ENCODE measurements at places on chromosomes 7 and 10.
A peak's percentile ranks its signal among the peaks of the same experiment; 100 is the strongest.

DNA sequence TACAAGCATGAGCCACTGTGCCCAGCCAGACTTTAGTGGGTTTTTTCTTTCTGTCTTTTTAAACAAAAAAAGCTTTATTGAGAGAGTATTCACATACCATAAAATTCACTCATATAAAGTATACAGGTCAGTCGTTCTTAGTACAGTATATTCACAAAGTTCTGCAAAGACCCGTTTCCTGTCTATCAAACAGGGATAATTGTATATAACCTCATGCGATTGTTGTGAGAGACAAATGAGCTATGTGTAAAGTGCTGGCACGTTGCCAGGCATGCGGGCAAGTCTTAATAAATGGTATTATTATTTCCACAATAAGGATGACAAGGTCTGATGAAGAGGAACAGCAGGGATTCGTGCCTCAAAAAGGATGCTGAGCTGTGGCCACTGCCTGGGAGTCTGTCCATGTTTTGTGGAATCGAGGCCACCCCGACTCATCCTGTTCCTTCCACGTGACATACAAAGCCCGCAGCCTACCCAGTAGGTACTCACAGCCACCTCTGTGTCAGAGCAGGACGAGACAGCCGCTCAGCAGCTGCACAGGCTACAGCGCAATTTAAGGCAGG lies 51.6 kb downstream of the SMKR1 start:
- peak; percentile 34 for DNase-seq

- no peak for DNase-seq
Measured at GRCh38 chr10:97032624-97033023, 153.1 kb downstream of the SLIT1 start.

DNA sequence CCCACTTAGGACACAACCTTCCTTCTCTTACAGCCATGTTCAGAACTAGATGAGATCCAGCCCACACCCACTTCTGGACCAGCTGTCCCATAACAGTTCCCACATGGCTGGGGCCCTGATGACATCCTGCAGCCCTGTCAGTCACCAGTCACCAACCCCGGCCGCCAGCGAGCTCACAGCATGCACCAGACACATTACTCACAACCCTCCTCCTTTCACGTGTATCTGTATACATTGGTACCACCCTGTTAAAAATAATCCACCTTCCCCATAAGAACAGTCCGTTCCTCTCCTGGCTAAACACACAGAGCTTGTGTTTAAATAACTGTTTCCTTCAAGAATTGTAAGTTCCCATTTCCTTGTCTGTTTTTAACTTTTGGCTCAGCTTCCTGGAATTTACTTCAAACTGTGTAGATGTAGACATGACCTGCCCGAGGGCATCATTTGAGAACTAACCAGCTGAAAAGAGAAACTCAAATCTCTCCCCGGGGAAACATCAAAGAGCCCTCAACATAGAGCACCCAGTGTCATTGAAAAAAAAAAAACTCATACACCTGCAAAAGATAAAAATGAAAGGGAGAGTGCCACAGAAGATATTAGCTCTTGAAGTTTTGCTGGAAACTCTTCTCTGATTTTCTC lies 26.0 kb upstream of the PRLHR start:
- DNase-seq, result no peak

DNA sequence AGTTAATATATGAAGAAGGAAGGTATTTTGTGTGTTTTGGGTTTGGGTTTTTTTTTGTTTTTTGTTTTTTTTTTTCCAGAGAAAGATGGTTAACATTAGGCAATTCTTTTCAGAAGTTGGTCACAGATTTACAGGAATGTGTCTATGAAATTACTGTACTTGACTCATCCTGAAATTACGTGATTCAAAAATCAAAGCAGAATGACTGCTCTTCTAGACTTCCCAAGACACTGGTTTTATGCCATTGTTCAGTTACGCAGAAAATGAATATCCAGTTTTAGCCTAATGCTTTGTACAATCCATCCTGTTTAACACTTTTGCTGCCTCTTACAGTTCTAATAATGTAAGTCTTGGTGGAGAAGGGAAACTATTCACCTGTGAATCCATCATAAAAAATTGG lies 39.7 kb upstream of the CELF2 start:
- no peak for DNase-seq

DNA sequence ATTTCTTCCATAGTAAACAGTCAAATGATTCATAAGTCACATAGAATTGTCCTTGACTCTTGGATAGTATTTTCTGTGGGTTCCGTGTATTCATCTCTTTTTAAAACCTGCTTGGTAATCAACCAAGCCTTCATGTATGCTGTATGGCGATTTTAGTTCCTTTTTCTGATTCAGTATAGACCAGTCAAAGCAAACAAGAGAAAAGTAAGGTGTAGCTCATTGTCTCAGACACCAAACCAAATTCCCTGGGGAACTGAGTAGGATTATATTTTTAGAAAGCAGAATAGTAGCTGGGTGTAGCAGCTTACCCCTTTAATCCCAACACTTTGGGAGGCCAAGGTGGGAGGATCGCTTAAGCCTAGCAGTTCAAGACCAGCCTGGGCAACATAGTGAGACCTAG lies 240.5 kb downstream of the BBS9 start:
- DNase-seq, result no peak

- DNase-seq, result no peak
Measured at GRCh38 chr7:128705891-128706333, 33.2 kb upstream of the CALU start.

GRCh38 chr10:129602938-129603535 lies 136.0 kb downstream of the MGMT start:
- DNase-seq, result no peak

DNA sequence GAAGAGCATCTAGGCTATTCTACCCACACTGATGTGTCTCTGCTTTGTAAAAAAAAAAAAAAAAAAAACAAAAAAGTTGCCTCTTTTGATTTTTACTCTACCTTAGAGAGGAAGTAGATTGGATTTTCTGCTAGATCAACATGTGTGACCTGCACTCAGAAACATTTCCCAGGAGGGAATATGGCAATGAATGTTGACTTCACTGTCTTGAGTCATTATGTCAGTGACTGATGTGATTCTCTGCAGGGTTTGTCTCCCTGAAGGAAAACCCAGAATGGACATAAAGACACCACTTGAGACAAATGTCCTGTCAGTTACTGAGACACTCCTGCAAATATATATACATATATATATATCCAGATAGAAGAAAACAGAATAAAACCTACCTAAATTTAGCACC lies 370.3 kb downstream of the BMPER start:
- no peak for DNase-seq

DNA sequence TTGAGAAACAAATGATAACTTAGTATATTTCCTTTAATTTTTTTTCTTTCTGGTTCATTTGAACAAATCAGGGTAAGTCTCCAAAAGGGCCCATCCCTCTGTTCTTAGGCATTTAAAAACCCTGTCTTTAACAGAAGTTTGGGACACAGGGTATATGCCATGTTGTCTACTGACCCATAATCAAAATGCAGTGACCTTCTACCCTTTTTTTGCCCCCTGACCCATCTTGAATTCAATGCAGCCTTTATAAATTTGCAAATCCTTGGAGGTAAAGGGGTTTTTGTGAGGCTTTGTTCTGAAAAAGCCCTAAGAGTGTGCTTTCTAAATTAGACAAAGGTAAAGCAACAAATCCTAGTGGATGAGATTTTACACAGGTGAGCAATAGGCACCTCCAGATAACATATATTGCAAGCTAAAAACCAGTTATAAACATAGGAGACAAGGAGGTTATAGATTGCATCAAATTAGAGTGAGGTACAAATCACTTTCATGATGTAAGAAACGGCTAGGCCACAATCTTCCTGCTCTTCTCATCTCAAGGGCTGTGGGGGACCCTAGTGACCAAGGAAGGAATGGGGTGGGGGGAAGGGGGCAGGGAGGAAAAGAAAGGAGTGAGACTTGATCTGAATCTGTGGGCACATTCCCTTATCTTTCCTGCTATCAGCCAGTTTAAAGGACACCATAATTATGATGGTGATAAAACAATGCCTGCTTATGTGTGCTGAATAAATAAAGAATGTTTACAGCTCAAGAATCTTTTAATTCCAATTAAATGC lies 2.7 kb downstream of the SKIDA1 start:
- DNase-seq, result peak; percentile 20

GRCh38 chr7:135774284-135774683 lies 25.7 kb upstream of the FAM180A start:
- peak; percentile 40 for DNase-seq

GRCh38 chr7:582931-583330 lies 63.3 kb upstream of the PDGFA start:
- DNase-seq, result no peak

GRCh38 chr7:127943541-127944521 lies 87.4 kb downstream of the LRRC4 start:
- peak; percentile 68 for DNase-seq

DNA sequence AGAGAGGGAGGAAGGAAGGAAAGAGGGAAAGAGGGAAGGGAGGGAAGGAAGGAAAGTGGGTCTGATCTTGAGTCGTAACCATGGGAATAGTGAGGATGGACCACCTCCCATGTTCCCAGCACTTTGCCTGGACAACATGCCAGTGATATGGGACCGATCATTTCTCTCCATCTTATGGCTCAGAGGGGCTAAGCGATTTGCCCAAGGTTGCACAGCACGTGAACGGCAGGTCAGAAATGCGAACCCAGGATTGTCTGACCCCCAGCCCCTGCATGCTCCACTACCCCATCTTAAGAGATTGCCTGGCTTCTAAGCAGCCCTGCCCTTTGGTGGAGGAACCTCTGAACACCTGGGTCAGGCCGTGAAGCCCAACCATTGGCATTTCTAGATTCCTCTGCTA lies 109.0 kb upstream of the CARD11 start:
- no peak for DNase-seq

DNA sequence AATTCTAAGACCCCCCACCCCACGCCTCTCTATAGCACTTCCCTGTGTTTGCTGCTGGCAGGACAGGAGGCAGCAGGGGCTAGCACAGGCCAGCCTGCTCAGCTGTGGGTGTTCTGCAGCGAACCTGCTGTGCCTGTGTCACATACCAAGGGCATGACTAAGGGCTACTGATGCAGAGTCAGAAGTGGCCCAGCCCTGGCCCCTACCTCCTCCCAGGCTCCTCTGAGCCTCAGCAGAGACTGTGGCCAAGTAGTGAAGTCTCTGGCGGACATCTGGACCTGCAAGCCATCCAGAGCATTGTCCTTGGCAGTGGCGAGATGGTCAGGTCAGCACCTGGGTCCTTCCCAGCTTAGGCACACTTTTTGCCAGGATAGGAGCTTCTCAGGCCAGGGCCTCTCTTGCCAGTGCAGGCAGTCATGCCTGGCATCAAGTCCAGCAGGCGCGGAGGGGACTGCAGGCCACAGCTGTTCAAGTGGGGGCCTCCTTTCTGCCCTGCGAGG lies 116.3 kb upstream of the RET start:
- DNase-seq, result peak; percentile 22

- no peak for DNase-seq
Measured at GRCh38 chr7:15795393-15795792, 108.9 kb upstream of the MEOX2 start.

DNA sequence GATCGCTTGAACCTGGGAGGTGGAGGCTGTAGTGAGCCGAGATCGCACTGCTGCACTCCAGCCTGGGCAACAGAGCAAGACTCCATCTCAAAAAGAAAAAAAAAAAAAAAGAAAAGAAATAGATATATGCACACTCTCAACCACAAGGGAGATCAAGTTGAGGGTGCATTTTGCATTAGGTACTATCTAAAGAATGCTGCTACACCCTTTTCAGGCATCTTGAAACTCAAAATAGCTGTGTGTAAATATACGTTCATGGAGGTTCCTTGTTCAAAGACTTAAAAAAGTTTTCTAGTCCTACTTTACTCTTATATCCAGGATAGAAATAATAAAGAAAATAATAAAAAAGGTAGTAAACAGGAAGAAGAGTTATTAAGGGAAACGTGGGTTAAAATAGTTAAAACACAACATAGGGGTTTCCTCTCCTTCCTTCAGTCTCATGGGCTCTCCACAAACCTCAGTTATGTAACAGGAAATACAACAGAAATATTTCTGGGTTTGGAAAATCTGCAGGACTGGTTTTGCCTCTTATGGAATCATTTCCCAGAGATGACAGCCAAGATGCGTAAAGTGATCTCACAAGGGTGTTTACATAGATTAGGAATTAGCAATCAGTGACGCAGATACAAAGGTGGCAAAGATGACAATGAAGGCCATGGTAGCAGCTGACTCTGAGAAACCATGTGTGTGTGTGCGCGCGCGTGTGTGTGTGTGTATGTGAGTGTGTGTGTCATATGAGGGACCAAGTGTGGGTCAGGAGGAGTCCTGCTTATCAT lies 15.1 kb downstream of the STEAP4 start:
- DNase-seq, result peak; percentile 38

DNA sequence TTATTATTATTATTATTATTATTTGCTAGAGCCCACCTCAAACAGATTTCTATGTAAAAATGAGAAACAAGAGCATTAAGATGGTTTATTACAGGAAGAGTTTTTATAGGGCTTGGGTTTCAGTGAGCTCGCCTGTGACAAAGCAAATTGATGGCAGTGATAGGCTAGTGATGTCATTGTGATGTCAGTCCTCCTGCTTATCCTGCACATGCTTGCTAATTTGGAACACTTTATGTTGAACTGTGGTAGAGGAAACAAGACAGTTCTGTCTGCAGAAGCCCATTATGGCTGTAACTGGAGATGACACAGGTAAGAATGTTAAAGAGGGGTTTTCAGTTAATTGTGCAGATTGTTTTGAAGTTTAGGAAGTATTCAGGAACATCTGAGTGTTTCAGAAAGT lies 68.3 kb downstream of the CREM start:
- peak; percentile 71 for DNase-seq

DNA sequence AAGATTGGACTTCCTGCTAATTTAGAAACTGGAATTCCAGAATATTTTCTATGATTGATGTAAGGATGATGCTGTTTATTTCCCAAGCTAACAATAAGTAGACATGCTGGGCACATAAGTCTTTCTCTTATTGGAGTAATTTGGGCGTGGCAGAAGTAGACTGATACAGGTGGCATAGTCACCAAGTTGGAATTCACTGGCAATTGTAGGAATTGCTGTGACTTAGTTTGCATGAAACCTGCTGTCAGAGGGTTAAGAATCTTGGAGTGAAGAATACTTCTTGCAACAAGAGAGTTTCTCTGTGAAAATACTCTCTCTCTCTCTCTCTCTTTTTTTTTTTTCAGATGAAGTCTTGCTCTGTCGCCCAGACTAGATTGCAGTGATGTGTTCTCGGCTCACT lies 569.7 kb downstream of the REEP3 start:
- DNase-seq, result no peak

- peak; percentile 97 for DNase-seq
Measured at GRCh38 chr10:24465891-24466818, 257.2 kb downstream of the KIAA1217 start.

- no peak for DNase-seq
Measured at GRCh38 chr7:149490083-149490760, 7.4 kb downstream of the ZNF746 start.

DNA sequence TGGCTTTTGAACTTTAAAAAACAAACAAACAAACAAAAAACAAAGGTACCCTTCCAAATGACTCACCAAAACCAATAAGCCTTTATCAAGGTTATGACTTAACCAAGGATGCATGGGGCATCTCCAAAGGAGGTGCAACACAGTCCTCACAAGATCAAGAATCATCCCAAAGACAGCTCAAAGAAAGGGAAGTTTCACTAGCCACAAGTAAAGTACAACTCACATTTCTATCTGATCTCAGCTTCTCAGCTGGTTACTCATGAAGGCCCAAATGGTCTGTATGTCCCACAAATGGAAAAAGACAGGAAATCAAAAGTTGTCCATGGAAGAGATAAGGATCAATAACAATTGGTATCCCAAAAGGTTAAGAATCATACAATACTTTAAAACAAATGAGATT lies 6.0 kb upstream of the MKLN1 start:
- no peak for DNase-seq

GRCh38 chr10:117539903-117540639 lies 2.5 kb upstream of the EMX2 start:
- no peak for DNase-seq

GRCh38 chr10:110365356-110366143 lies 60.8 kb upstream of the SMNDC1 start:
- DNase-seq, result no peak
